ENCODE measurements at places on chromosomes 4 and X. TPM values are rescaled to one million over a fixed set of nuclear protein-coding genes. Genes with fewer than 3 reads are reported as not detected.

Gene SSX3
- total RNA-seq: not detected

Gene RAB40A
- 1.3 TPM for total RNA-seq

Gene NUDT11
- total RNA-seq: 2.1 TPM

Gene MCF2
- total RNA-seq: 1.1 TPM

Gene MAGEC3
- 2.2 TPM for total RNA-seq
